ENCODE measurements at places on chromosomes 5 and 9. TPM values are rescaled to one million over a fixed set of nuclear protein-coding genes. Genes with fewer than 3 reads are reported as not detected.

The HSPA4 gene
- 82.4 TPM for total RNA-seq

The FOXD4L3 gene
- total RNA-seq: not detected

- DNase-seq: no peak
Observed at GRCh38 chr5:10277773-10278630, 27.9 kb downstream of the CCT5 start.

GRCh38 chr5:143782588-143783386, 29.2 kb upstream of the HMHB1 start:
- no peak for DNase-seq

GRCh38 chr5:10466446-10467073, 24.9 kb downstream of the ROPN1L start:
- DNase-seq: no peak

DNA sequence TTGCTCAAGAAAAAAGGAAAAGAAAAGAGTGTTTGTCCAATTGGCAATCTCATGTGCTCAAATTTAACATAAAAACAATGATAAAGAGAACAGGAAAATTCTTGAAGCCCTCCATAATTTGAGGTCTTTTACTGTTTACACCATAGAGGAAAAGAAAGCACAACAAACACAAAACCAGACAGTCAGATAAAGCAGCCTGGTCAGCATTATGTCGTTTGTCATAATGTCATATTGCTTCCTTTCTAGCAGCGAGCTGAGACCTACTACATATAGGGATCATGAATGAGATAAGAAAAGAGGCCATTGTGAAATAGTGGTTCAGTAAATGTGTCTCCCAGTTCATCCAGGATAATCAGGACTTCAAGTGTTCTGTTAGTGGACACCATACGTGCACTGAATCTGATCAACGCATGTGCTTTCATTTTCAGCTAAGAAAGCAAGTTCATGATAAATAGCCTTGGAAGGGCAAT, 64.7 kb upstream of the SELENOP start:
- DNase-seq: no peak

- DNase-seq: no peak
Observed at GRCh38 chr5:14628346-14628745, 36.2 kb upstream of the OTULIN start.

DNA sequence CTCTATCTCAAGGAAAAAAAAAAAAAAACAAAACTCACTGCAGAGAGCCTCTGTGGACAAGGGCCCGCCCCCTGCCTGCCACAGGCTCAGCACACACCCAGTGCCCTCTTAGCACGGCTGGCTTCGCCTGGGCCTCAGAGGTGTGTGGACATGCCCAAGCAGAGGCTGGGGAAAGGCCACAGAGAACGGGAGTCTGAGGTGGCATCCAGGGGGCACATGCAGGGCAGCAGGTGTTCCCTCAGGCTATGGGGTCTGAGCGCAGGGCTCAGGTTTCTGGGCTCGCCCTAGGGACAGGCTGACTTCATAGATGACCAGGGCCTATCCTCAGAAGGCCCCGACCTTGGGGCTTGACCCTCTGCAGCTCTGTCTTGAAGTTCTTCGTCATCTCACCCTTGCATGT, 138.7 kb downstream of the ZNF354C start:
- peak; percentile 26 for DNase-seq

Measured in right cardiac atrium (tissue), 5 donors.